Esophagus mucosa (tissue), 1 donor: ENCODE measurements at places on chromosomes 5 and 9.

GRCh38 chr5:33857037-33857436 is 34.8 kb downstream of the ADAMTS12 start:
- no peak for ATAC-seq

DNA sequence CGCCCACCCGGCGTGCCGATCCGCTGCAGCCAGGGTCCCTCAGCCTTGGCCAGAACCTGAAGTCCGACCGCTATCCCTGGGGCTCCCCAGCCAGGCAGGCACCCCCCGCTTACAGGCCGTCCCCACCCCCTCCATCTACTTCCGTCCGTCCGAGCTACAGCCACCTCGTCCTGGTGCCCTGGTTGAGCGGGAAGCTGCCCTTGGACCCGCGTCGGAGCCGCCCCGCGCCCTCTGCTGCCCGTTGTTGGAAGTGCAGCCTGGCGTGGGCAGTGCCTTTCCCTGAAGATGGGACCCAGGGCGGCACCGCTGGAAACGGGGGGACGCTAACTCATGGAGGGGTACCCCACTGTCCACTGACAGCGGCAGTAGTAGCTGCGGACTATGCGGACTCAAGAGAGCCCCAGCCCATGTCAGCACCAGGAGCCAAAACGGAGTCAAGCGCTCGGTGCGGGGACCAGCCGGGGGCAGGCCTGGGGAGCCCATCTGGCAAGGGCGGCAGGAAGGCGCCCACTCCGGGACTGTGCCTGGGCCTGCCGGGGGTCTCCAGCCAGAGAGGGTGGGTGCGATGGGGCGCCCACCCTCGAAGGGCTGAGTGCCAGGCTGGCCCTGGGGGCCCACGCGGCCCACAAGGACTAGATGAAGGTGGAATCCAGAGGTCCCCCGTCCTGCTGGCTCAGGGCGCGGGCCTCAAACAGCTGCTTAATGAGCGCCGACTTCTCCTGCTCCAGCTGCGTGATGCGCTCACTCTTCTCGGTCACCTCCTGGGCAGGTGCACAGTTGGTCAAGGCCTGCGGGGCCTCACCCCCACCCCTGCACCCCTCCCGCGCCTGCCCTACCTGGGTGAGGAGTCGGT is 6.1 kb downstream of the SAPCD2 start:
- ATAC-seq = peak; percentile 44

DNA sequence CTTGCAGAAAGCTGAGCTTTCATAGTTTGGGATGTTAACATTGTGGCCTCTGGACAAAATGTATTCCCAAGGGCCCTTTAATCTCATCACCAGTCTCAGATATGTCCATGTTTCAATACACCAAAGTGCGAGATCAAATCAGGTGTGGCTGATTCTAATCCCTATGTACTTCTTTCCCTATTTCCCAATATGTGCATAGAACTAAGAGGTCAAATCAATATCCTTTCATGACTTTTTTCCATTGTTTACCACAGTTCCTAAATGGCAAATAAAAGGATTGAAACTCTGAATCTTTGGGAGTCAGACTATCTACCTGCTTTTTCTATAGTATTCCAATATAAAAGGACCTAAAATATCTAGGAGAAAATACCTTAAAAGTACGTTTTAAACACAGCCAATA is 105.0 kb downstream of the FBXO38 start:
- no peak for ATAC-seq

DNA sequence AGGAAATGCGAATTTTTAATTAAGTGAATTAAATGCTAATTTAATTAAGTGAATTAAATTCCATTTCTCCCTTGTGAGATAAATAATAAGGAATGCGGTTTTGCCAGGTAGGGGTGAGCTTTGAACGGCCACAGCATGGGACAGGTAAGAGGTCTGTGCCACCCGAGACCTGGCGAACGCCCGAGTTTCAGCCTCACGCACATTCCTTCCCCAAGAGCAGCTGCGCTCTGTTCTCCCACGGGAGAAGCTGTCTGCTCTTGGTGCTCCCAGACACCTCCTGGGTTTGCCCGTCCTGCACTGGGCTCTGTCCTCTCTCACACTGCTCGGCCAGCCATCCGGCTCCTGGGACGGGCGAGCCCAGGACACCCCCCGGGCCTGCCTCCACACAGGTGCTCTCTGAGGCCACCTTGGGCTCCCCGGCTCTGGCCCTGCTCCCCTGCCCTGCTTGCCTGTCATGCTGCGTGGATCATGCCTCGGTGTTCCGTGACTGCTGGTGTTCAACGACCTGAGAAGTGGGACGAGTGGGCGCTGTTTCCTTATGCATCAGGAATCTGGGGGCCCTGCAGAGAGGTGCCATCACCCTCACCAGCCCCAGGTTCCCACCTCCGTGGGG is 13.7 kb upstream of the CAMSAP1 start:
- peak; percentile 32 for ATAC-seq

DNA sequence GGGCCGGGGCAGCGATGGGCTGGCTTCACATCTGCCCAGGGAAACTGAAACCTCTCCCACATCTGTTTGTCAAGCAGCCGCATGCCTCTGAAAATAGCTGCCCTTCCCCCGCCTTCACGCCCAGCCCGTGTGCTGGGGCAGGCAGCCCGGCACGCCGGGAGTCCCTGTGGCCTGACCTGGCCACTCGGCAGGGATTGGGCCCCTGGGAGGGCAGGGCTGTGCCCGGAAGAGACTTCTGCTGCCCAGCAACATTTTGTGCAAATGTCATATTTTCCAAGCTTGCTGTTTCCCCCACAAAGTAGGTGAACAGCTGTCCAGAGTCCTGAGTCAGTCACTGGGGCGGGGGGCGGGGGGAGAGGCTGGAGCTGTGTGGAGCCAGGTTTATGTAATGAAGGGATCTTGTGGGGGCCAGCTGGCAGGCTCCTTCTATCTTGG is 8.2 kb downstream of the COL27A1 start:
- peak; percentile 40 for ATAC-seq
